ENCODE measurements at places on chromosomes 6 and 20. TPM values are rescaled to one million over a fixed set of nuclear protein-coding genes. Genes with fewer than 3 reads are reported as not detected.

WFDC5 gene
- not detected for total RNA-seq

PDYN gene
- total RNA-seq, result not detected

GRCh38 chr6:169851641-169852503 is 100.5 kb downstream of the ERMARD start:
- no peak for DNase-seq

DNA sequence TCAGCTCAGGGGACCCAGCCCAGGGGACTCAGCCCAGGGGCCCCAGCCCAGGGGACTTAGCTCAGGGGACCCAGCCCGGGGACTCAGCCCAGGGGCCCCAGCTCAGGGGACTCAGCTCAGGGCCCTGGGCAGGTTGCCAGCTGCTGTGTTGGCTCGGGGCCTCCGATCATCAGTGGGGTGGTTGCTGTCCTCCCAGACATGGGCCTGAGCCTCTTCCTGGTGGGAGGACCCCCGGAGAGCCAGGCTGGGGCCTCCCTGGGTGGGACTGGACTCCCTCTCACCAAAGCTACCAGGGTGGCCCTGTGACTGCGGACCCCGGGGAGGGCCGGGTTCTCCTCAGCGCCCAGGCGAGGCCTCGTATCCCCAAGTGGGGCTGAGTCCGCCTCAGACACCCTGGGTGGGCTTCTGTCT is 4.4 kb downstream of the COL20A1 start:
- no peak for DNase-seq

DNA sequence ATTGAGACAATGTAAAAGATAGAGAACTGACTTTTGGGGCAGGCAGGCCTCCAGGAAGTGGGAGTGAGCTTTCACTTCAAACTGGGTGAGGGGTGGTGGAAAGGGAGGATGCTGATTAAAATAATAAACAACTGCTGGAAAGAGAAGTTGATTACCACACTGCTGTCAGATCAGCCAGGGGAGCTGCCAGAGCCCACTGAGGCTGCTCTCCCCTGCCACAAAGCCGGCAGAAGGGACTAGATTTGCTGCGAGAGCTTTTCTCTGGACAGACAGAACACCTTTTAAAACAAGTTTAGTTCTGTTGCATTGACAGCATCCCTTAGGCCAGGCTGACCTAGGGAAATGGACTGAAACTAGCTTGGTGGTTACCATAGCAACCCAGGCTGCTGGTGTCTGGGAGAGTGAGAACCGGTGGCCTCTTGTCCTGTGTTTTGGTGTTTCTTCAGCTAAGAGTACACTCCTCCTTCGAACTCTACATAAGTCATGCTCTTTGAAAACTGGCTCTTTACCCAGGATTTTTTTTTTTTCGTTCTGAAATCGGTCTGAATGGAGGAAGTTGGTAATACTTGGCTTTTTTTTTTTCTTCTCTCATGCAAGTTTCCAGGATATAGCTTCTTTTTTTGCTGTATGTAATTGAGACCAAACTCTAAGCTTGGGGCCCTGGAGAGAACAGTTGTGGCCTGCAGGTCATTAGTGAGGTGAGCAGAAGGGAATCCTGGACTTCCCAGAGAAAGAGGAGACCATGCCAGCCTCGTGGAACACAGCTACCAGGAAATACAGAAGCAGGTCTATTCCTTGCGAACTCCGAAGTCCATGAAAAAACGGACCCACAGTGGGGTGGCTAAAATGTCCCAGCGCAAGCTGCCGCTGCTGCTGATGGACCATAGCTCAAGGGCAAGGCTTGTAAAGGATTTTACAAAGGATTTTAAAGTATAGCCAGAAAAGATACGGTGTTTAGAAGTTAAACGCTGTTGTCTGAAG is 374.4 kb downstream of the UTRN start:
- DNase-seq, result no peak

DNA sequence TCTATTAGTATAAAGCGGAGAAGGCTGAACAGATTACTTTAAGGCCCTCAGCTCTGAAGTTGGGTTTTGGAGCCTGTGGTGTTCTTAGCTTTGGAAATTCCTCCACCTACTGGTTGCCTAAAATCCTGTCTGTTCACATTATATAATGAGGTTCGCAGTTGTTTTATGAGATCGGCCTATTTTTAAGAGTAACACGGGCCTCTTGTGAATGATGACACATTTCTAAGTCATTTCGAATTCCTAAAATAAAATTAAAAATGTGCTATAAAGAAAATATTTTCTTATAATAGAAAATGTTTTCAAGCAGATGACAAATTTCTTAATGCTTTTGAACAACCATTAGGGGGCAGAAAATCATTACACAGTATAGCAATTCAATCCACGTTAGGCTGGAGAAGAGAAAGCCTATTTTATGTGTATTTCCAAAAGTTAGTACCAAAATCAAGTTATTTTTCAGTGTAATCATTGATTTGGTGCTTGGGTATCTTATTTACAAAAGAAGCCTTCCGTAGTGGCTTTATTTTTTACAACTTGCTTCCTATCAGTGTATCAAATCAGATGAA is 15.8 kb upstream of the FAM8A1 start:
- DNase-seq, result no peak

- no peak for DNase-seq
These were observed 50.3 kb upstream of the MCM9 start for GRCh38 chr6:118985123-118985830.

GRCh38 chr6:16227048-16227562 is 11.3 kb upstream of the GMPR start:
- no peak for DNase-seq

DNA sequence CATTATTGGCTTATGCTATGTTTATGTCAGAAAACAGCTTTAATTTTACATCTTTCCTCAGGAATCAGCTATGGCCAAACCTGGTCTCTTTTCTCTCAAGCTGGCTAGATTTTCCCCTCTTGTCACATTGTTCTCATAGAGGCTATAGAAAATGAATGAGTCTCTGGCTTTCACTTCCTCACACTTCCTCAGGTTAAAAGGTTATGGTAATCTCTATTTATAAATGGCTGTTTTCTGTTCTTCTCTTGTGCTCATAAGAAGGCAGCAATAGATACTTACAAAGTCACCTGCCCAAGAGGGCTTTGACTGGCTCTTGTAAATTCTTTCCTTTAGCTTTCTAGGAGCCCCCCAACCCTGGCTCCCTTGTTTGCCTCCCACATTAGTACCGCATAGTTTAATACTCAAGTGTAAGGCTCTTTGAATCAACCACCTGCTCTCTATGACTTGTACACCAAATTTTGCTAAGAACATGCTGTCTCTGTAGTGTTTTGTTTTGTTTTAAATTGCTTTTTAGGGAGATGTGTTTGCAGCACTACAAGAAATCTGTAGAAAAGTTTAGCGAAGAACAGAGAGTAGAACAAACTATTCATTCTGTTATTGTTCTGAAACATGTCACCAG is 897.4 kb upstream of the CITED2 start:
- DNase-seq, result no peak

- no peak for DNase-seq
These were observed 697.4 kb downstream of the PTPRT start for GRCh38 chr20:42492290-42492689.

DNA sequence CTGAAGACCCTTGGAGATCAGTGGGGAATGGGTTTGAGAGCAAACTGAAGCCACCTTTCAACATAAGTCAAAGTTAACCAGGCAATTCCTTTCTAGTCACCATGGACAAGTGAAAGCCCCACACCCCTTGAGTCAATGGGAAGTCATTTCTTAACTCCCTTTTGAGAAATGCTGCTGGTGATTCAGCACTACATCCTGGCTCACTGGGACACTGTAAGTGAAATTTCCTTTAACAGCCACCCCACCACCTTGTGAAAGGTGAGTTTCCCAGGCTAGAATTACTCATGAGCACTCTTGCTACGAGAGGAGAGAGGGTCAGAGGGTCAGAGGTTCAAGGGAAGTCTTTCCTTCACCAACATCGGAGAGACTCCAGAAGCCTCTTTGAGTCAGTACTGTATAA is 93.3 kb upstream of the MARCKS start:
- no peak for DNase-seq

DNA sequence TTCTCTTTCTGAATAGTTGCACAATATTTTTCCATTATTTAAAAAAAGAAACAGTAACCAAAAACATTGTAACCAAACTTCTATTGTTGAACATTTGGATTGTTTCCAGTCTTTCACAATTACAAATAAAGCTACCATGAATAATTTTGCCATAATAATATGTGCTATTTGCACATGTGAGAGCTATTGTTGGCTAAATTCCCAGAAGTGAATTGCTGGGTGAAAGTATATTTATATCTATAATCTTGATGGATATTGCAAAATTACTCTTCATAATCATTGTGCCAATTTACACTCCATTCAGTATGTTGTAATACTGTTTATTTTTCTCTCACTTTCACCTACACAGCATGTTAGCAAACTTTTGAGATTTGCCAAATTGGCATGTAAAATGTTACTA is 36.6 kb upstream of the SLC22A16 start:
- no peak for DNase-seq

- peak; percentile 91 for DNase-seq
These were observed 28.2 kb upstream of the ZFAND3 start for GRCh38 chr6:37791156-37791919.

- DNase-seq, result no peak
These were observed 122.7 kb downstream of the SNX5 start for GRCh38 chr20:17845701-17846475.

GRCh38 chr6:154245506-154245905 is 111.1 kb downstream of the IPCEF1 start:
- no peak for DNase-seq

- no peak for DNase-seq
These were observed 2.0 kb upstream of the ZBP1 start for GRCh38 chr20:57622201-57622570.

Measured in left ventricle myocardium inferior (tissue), 1 donor.